Muscle of arm (tissue), 14 donors: ENCODE measurements at places on chromosomes 6 and 20.
A peak's percentile ranks its signal among the peaks of the same experiment; 100 is the strongest.

GRCh38 chr6:112786801-112787200 is 439.7 kb downstream of the RFPL4B start:
- DNase-seq: no peak

DNA sequence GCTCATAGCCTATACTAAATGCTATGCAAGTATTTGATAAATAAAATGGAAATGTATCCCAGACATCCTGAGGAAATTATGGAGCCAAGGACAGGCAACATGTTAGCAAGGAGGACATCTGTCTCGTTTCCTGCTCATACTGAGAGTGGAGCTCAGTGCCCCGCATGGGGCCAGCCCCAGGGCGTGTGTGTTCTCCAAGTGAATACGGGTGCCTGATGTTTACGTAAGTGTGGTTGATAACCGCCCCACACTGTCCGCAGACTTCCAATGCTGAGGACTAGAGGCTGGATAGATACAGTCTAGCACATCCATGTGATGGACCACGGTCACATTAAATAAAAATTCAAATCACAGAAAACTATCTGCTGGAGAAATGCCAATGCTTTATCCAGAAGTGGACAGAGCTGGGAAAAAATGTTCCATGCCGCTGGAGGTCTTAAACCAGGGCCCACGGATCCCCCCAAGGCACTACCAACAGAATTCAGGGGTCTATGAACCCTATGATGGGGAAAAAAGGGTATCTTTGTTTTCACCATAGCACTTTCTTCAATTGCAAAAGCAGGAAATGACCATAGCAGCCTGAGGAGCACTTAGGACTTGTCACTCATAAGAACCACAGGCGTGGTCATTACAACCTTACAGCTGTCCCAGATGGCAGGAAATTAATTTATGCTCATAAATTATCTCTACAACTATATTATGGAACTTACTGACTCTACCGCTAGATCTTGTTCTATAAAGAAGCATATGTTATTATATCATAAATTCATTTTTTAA is 24.9 kb downstream of the TGM2 start:
- DNase-seq: no peak

DNA sequence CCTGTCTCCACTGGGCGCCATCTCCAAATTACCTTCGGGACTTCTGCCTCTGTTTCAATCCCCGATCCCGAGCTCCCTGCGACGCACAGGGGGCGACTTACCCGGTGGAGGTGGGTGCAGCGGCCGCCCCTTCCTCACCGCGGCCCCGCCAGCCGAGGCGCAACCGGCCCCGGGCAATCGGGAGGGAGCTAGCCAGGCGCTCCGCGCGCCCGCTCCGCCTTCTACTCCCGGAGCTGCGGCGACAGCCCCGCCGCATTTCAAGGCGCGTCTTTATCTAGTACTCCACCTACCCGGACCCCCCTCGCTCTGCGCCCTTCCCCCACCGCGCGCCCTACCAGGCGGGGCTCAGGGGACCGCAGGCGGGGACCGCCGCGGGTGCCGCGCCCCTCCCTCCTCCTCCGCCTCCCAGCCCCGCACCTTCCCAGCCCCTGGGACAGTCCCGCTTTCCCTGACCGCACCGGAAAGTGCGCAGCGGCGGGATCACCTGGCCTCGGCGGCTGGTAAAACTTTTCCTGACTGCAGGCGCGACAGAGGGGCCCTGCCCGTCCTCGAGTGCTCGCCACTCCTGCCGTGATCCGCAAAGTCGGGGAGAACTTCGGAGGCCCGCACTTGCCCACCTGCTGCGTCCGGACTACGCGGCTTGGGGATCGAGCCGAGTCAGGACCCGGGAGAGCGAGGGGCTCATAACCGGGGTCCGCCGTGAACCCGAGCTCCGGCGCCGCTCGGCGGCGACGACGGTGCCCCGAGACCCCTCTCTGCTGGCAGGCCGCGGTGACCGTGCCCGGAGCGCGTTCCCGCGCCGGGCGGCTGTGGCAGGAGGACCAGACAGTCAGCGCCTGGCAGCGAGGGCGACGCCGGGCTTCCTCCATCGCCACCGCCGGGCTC is 8.0 kb upstream of the NKX2-2 start:
- no peak for DNase-seq

DNA sequence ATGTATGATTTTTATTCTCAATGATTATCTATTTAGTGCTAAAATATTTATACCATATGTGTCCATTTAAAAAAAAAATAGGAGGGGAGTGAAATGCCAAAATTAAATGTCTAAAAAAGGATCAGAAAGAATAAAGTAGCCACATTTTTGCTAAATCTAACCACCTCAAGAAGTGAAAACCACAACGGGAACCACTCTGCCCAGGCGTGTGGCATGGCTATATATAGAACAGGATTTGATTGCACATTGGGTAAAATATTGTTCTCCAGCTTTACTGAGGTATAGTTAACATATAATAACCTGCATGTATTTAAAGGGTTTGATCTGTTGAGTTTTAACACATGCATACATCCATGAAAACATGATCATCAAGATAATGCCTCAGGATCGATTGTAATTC is 19.0 kb upstream of the AFDN start:
- DNase-seq: no peak

DNA sequence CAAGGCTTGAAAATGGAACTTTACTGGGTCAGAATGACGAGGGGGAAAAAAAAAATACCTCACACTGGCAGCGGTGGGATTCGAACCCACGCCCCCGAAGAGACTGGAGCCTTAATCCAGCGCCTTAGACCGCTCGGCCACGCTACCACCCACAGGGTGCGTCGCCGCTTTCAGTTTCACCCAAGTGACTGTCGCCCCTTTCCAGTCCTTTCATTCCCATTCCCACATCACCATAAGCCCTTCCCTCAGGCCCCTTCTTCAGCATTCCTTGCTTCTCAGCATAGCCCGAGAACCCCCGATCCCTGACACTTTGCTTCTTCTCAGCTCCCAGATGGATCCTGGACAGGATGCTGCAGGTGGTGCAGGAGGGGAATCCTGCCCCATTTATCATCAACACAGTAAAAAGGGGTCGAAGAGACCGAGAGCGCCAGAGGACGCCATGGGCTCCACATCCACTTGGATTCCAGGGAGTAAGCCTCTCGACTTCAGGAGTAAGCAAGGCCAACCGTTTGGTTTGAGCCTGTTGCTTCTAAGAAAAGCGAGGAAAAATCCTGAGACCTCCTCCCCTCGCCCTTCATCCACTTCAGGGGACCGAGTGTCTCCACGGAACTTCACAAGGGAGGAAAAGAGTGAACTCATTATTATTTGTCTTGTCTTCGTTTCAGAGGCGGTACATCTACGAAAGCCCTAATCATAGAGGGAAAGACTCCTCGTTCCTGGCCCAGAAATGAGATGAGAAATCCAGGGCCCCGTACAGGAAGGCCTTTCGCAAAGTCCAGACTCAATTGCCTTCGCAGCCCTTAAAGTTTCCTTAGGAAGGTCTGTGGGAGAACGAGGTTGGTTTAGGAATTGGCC is 20.0 kb upstream of the TRIM27 start:
- peak; percentile 55 for DNase-seq

GRCh38 chr6:32603888-32604287 is 14.2 kb upstream of the HLA-DRB1 start:
- no peak for DNase-seq

DNA sequence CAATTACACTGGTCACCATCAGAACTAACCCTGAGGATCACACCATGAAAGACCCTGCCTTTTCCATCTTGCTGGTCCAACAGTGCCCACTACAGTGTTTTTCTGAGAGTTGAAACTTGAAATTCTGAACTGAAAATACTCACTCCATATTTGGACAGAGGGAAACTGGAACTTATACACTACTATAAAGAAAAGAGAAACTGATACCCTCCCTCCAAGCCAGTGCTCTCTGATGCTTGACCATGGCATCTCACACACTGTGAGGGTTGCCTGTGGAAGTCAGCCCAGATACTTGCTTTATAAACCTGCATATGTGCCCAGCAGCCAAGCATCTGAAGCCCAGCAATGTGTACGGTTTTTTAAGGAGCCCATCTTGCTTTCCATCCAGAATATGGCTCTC is 108.7 kb downstream of the FOXA2 start:
- no peak for DNase-seq

DNA sequence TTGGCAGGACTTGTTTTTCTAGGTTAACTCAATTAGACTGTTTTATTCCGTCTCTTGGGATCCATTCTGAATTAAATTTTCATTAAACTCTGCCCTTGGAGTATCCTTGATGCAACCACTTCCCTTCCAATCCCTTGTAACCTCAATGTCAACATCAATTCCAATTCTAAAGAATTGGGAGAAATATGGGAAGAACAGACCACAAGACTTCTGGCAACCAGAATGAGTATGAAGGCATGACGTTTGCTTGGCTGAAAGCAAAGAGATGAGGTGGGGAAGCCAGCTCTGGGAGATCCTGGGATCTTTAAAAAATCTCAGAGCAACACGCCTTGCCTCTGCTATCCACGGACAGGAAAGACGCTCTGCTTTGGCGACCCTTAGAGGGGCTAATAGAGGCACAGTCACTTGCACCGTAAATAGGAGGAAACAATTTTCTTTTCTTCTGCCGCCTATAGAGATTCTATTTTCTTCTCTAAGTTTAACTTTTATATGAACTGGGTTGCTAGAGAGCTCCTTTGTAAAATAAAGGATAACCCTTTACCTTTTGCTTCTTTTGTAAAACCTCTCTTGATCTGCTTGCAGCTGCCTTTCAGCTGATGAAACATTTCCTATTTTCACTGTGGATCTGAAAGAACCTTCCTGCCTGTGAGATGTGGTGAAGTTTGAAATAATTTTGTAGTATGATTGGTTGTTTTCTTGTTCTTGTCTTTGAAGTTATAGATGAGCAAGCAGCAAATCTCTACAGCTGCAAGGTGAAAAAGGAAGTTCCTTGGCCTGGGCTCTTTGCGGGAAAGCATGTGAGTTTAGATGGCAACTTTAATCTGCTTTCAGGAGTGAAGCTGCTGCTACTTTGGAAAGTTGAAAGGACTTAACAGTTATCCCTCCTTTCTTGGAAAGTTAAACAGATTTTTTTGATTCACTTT is at the start of gene ASIP:
Gene ASIP, plus strand, starts transcription at position 731 of the 923 bp plus-strand sequence. CDS start 18,952 bp downstream, outside the sequence.
- DNase-seq: no peak

DNA sequence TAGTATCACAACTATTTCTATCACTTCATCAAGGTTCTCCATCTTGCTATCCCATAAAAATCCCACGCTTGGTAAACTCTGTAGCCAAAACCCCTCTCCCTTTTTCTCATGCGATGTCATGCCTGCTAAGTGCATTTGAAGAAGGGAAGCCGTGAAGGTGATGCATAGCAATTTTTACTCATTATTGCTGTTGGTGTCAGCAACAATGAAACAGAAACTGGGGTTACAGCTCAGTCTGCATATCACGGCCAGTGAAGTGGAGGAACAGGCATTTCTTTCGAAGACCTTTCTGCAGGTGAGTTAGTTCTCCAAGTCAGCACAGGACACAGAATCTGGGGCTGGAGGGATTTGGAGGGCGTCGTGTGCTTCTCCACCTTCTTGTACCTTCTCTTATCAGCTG is 5.8 kb downstream of the UNC93A start:
- DNase-seq: no peak

GRCh38 chr6:48169635-48170034 is 58.6 kb upstream of the PTCHD4 start:
- no peak for DNase-seq

GRCh38 chr6:170017603-170018320 is 266.3 kb downstream of the ERMARD start:
- DNase-seq: no peak

DNA sequence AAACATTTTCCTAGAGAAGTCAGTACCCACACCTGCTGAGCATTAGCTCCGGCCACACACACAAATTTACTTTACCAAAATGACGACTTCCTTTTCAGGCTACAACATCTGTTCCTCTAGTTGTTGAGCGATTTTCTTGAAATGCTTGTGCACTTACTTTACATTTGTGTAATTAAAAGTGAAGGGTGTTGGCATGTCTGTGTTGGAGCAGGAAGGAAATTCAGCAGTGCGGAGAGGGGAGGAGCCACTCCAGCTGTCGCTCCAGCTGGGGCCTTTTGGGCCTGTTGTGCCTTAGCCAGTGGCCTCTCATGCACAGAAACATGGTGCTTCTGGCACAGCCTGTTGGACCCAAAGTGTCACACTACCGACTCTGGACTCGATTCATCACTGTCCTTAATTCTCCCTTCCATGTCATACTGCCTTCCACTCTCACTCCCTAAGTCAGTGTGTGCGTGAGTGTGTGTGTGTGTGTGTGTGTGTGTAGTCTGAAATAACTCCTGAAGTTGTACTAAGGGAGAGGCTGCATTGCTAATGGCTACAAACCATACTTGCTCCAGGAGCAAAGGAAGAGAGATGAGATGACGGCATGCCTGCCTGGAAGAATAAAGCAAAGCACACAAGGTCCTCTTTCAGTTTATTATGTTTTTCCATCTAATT is 191.8 kb upstream of the ARG1 start:
- peak; percentile 21 for DNase-seq

DNA sequence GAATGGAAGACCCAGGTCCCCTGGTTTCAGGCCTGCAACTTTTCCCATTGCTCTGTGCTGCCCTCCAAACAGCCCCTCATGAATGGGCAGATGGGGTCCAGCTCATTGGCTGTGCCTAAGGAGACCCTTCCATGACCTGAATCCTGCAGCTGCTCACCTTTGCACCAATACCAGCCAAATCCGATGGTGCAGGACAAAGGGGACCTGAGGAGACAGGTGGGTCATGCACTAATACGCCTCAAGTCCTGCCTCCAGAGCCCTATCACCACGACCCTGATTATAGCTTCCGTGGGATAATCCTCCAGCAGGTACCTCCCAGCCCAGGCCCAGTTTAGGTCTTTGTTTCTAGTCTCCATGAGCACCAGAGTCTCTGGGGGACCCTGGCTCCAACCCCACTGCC is 16.8 kb downstream of the TREM1 start:
- no peak for DNase-seq
